Activated CD4-positive, alpha-beta T cell treated with anti-CD3 and anti-CD28 coated beads, Interleukin-2, amount 10 ng/mL, durations not matched to agents 24 days and 14 days (primary cell): ENCODE measurements at places on chromosomes 6 and 20. TPM values are rescaled to one million over a fixed set of nuclear protein-coding genes. Genes with fewer than 3 reads are reported as not detected.

PTCHD4 gene
- total RNA-seq = not detected in 2 replicates

CDH4 gene
- total RNA-seq = not detected in 2 replicates

ADGRF1 gene
- not detected in 2 replicates for total RNA-seq

PPDPF gene
- 125 and 130 TPM in 2 replicates for total RNA-seq

BMP7 gene
- 0.07 TPM in 1 of 2 replicates, not detected in the other for total RNA-seq

ZNF391 gene
- total RNA-seq = 0.70 and 0.92 TPM in 2 replicates

EGFL8 gene
- 8.6 and 9.7 TPM in 2 replicates for total RNA-seq

PRSS16 gene
- 0.31 TPM in 1 of 2 replicates, not detected in the other for total RNA-seq

EYS gene
- not detected in 2 replicates for total RNA-seq

EPB41L1 gene
- total RNA-seq = 0.09 and 0.19 TPM in 2 replicates

PAX1 gene
- total RNA-seq = not detected in 2 replicates

TRAPPC3L gene
- total RNA-seq = not detected in 2 replicates

COL9A3 gene
- total RNA-seq = 0.47 TPM in 1 of 2 replicates, not detected in the other

RNASET2 gene
- total RNA-seq = 93.3 and 108 TPM in 2 replicates

PDSS2 gene
- 13.3 and 14.2 TPM in 2 replicates for total RNA-seq

KHDC1L gene
- not detected in 2 replicates for total RNA-seq
